Anterior cingulate cortex (tissue), 58 donors: ENCODE measurements at places on chromosomes 2 and 18.

GRCh38 chr2:20164061-20164733, 60.7 kb downstream of the SDC1 start:
- DNase-seq, result no peak

DNA sequence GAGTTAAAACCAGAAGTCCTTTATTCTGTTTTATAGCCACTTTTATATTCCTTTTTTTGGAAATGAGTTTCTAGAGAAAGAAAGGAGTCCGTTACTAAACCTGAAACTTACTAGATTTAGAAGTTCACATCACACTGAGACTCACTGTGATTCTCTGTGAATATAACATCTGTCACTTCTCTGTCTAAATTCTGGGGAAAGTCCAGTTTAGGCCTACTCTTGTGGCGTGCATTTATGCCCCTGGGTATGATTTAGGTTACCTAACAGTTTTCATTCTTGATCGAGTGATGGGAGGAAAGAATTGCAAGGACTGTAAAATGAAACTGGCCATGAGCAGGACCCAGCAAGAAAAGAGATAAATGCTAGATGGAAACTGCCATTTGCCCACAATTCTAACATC, 449.6 kb downstream of the SPAG16 start:
- DNase-seq, result no peak

- no peak for DNase-seq
Observed at GRCh38 chr2:233764264-233764663, 4.2 kb downstream of the UGT1A1 start.

DNA sequence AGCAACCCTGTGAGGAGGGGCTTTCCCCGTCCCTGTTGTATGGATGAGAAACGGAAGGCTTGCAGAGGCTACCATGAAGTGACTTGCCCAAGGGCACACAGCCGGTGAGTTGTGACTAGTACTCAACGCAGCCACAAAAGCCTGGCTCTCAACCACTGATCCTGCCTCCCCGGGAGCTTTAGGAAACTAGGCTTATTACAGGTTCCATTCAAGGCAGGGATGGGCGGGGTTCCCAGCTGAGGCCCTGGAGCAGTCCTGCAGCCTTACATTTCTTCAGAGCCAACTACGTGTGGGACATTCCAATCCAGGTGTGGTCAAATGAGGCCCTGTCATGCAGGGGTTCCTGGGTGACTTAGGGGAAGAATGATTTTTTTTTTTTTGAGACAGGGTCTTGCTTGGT, 59.6 kb downstream of the MEX3C start:
- no peak for DNase-seq

DNA sequence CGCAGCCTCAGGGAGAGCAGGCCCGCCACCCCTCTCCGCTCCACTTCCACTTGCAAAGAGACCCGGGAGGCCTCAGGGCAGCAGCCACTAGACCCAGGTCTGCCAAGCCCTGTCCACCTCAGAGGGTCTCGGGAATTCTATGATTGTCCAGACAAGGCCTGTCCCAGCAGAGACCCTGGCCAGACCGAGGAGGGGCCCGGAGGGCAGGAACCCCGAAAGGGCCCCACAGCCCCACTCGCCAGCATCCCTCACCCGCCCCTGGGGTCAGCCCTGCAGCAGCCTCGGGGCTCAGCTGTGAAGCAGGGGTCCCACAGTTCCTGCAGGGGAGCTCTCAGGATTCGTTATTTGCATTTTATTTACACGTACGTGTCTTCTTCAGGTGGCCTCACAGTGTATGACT, 269.5 kb downstream of the EIPR1 start:
- no peak for DNase-seq

DNA sequence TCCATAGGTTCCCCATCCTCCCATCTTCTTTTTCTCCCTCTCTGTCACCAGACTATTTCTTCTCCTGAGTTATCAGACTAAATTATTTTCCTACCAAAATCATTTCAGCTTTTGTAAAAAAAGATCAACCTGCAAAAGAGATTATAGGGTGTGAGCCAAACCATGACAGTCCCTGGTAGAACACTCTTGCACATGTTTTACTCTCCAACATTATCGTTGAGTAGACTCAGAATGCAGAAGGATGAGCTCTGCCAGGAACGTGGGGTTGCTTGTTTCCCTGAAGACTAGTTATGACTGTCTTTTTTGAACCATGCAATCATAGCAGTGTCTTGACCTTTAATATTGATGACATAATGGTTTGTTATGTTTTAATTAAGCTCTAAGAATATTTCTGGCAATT, 360.1 kb upstream of the VWC2L start:
- no peak for DNase-seq

DNA sequence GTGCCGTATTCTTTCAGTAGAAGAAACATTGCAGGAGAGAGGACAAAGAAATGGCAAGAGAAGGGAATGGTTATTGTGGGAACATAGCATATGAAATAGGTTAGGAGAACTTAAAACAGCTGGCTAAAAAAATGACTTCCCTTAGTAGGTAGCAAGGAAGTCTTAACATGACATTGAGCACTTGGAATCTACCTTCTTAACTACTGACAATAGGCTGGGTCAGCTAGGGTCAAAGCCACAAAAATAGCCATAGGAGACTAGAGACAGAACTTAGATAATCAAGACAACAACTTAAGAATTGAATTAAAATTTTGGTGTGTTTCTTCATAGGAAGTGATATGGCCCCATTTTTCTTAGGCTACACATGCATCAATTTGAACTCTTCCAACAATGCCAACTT, 227.9 kb downstream of the TCF4 start:
- DNase-seq, result no peak

- no peak for DNase-seq
Observed at GRCh38 chr2:101899265-101899664, 92.5 kb upstream of the IL1R2 start.

DNA sequence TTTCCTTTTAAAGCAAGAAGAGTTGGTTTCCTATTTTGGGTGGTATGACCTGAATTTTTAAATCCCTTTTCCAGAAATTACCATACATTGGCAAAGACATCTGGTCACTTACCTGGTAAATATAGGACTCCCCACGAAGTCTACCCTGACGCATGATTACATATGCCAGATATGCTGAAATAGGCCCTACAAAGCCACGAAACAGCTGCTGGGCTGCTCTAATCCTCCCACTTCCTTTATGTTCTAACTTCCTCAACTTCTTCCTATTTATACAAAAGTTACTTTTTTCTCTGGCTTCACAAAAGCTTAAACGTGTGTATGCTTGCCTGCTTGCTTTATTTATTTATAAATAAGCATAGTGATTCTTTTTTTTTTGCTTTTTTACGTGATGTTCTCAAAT, 186.0 kb upstream of the EPHA4 start:
- no peak for DNase-seq

DNA sequence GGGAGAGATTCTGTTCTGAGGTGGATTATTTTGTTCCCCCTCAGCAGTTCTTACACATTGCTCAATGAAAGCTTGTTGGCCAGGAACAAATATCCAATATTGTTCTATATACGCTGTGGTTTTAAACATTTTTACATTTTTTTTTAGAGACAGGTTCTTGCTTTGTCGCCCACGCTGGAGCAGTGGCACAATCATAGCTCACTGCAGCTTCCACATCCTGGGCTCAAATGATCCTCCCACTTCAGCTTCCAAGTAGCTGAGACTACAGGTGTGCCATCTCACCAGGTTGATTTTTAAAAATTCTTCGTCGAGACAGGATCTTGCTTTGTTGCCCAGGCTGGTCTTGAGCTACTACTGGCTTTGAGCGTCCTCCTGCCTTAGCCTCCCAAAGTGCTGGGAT, 58.9 kb upstream of the KIF5C start:
- no peak for DNase-seq

DNA sequence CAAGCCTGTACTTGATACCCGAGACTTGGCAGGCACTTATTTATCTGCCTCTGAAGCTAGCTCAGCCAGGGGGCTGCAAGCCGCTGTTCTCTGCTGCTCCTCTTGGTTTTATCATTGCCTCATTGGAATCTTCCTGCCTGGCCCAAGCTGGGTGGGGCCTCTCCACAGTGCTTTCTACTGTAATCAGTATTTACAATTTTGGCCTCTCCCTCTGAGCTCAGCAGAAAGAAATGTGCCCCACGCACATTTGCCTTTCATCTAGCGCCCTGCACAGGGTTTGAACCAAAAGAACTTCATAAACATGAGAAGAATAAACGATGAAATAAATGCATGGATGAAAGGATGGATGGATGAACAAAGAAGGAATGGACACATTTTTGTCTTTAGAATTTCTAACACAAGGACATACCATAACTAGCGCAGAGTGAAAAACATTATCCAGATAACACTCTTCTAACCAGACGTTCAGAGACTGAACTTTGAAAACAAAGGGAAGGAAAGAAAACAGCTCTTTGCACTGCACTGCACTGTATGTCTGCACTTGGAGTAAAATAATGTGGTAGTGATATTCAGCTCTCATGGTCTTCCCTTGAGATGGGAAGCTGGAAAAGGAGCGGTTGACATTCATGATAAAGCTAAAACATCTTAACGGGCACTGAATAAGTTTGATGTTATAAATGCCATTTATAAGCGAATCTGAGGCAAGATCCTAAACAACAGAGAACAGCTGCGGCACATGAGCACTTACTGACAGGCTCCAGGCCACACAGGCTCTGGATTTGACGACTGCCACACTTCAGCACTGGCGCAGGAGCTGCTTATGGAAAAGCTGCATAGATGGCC, 86.8 kb upstream of the SP3 start:
- no peak for DNase-seq

- DNase-seq, result no peak
Observed at GRCh38 chr2:21250673-21251072, 126.9 kb downstream of the TDRD15 start.

- no peak for DNase-seq
Observed at GRCh38 chr2:38581193-38582147, 21.3 kb downstream of the HNRNPLL start.

- DNase-seq, result peak; percentile 59
Observed at GRCh38 chr2:18749912-18750526, 160.7 kb upstream of the NT5C1B start.

DNA sequence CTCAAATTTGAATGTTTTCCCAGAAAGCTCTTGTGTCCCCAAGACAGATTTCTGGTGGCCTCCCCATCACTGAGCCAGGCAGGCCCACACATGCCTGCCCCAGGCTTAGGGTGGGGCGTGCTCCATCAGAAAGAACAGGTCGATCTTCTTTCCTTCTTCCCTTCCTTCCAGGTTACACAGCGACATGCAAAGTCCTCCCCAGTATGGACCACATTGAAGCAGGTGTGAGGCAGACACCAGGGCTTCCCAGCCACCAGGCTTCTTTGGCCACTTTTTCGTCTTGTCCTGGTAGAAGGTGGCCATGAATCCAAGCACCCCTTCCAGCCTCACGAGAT, 41.4 kb upstream of the LAPTM4A start:
- DNase-seq, result no peak

DNA sequence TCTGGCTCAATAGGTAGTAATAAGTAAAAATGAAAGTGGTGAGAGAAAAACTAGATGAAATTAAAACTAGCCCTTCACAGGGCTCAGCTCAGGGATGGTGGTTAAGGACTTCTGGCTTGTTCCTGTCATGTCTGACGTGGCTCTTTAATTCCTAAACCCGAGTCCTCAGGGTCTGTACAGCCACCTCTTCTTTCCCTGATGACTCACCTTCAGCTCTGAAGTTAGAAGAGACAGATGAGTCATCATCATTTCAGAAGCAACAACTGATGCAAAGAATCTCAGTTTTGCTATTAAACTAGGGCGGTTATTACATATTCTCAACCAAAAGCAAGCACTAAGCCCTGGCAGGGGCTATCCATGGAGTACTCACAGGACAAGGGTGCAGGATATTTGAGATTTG, 24.0 kb upstream of the ITGB6 start:
- no peak for DNase-seq

DNA sequence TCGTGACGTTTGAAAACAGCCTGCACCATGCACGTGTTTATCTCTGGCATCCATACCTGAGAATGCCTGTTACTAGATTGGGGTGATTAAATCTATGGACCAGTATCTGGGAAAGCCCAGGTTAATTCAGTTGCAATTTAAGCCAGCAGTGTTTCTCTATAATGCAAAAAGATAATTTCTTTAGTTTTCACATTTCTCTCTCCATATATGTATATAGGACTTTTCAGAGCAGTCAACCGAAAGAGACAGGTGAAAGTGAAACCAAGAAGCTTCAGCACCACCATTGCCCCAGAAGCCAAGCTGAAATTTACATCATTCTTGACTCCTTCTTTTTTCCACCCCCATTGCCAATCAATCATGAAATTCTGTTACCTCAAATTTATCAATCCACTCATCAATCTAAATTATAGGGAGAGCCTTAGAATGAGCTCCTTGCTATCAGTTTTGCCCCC, 2.7 kb upstream of the LRP2 start:
- DNase-seq, result no peak
